Lower lobe of right lung (tissue), 2 donors: ENCODE measurements at places on chromosomes 1 and 21.

DNA sequence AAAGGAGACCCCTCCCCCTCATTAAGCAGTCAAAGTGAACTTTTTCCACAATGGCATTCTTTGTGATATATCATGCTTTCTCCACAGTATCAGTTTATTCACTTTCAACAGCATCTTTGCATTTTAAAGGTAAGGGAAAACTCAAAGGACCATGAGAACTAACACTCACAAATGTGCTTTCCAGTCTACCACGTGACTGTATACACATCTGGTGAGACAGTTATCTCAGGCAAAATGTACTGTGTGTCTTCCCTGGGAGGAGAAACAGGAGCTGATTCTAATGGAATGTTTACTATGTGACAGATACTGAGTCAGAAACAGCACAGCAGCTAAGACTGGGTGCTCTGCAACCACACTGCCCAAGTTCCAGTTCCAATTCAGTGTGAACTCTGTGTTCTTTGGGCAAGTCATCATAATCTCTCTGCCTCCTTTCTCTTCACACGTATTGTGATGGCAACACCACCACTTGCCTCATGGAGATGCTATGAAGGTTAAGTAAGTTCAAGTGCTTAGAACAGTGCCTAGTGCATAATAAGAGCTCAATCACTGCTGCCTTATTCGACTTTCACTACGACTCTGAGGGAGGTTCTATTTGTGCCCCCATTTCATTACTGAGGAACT is 79.0 kb downstream of the SLC45A1 start:
- no peak for DNase-seq

DNA sequence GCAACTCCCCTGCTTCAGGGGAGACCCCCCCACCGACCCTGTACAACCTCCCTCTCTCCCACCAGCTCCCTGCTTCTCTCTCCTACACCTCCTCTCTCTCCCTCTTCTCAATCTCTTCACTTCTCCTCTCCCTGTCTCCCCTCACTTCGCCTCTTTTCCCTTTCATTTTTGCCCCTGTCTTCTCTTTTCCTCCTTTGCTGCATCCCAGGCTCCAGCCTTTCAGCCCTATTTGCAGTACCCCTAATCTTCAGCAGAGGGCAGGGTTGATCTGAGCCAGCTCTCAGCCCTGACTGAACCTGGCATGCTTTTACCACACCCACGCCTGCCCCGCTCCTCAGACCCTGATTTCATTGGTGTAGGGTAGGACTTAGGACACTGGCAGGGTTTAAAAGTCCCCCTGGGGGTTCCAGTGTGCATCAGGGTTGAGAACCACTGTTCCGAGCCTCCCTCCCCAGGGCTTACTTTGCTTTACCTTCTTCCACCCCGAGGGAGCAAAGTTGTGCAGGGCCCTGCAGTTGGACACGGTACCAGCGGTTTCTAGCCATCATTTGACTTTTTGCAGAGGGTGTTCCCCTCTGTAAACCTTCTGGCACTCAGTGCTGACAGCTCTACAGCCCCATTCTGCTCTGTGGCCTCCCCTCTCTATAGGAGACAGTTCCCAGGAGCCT is 67.3 kb upstream of the CNTN2 start:
- no peak for DNase-seq

- no peak for DNase-seq
Observed at GRCh38 chr1:74689621-74690363, 16.2 kb upstream of the ERICH3 start.

DNA sequence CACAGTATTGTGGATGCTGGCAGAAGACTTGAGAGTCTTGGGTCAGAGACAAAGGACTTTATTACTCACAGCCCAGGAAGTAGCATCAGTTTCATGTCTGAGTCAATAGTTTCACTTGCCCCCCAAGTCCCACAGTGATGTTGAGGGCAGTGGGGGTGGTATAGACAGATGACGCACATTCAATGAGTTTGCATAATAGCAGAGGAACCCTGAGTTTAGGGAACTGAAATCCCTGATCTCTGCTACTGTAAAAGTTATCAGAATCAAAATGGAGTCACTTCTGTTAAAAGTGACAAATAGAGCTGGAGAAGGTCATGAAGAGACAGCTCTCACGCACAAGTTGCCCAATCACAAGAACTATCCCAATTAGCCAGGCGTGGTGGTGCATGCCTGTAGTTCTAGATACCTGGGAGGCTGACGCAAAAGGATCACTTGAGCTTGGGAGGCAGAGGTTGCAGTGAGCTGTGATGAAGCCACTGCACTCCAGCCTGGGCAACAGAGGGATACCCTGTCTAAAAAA is 11.5 kb upstream of the HCRTR1 start:
- DNase-seq, result no peak

DNA sequence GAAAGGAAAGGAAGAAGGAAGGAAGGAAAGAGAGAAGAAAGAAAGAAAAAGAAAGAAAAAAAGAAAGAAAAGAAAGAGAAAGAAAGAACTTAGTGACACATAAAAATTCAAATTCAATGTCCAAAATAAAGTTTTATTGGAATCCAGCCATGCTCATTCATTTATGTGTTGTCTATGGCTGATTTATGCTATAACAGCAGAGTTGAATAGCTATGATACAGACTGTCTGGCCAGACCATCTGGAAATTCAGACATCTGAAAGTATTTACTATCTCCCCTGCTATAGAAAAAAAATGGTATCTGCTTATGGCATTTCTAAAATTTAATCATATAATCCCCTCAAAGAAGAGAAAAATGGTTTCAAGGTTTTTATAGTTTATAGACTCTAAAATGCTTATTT is 79.4 kb upstream of the RRP15 start:
- no peak for DNase-seq

GRCh38 chr21:43338951-43339350 is 88.0 kb downstream of the SIK1 start:
- no peak for DNase-seq

DNA sequence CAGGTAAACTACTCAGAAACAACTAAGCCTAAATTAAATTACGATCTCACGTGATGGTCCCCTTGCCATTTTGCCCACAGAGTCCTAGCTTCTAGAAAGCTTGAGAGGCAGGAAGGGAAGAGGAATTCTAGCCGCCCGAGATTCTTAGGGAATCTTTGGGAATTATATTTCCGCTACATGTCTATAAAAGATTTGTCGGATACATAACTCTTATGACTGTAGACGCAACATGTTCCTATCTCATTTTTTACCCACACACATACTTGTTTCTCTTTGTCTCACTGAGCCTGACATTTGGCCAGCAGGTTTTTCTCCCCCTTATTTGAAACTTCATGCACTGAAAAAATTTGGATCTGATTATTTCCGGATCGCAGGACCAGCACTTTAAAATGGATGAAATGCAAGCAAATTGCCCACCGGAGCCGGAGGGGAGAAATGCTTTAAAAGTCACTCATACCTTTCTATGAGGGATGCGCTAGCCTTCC is 5.5 kb downstream of the GLIS1 start:
- DNase-seq, result no peak

- DNase-seq, result no peak
Observed at GRCh38 chr1:162475539-162476185, 22.0 kb upstream of the UHMK1 start.

DNA sequence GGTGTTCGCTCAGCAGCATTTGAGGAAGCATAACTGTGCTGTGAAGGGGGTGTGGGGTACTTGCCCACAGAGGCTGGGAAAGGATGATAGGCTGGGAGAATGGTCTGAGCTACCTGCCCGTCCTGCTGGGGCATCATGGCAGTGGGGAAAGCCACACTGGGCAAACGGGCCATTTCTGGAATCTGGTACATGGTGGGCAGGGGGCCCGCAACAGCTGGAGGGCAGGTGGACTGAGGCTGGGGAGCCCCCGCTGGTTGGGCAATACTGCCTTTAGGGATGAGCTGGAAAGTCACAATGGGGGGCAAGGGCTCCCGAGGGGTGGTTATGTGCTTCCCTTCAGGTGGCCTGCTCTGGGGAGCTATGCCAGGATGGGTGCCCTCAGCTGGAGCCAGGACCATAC is 19.2 kb upstream of the ADAM30 start:
- DNase-seq, result no peak

DNA sequence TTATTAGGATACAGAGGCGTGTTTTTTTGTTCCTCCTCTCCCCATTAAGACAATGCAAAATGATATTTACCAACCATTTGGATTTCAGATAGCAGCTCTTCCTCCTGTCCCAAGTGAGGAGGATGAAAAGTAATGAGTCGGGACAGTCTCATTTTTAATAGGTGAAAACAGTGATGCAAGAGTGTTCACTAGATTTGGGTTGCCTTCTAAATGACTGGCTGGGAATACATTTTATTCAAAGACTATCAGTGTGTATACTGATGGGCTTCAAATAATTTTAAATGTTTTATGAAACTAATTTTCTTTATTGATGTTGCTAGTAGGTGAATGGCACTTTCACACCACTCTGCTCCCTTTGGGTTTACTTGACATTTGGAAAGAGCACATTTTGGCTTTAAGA is 2.1 kb downstream of the RCOR3 start:
- DNase-seq, result no peak

DNA sequence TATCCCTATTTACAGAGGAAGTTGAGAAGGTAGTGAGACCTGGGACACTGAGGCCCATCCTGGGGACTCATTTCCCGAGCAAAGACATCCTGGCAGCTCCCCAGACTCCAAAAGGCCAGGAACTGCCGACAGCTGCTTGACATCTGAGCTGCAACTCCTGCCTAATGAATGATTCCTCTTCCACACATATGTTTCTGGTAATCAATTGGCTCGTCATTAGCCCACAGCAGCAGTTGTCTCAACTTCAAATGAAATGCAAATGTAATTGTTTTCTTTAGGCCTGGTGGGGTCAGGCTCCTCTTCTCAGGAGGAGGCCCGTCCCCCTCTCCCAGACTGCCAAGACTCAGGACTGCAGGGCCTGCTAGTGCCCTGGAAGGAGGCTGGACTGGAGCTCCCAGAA is 61.8 kb upstream of the DISP3 start:
- no peak for DNase-seq

- no peak for DNase-seq
Observed at GRCh38 chr1:94688646-94689045, 131.5 kb upstream of the SLC44A3 start.

DNA sequence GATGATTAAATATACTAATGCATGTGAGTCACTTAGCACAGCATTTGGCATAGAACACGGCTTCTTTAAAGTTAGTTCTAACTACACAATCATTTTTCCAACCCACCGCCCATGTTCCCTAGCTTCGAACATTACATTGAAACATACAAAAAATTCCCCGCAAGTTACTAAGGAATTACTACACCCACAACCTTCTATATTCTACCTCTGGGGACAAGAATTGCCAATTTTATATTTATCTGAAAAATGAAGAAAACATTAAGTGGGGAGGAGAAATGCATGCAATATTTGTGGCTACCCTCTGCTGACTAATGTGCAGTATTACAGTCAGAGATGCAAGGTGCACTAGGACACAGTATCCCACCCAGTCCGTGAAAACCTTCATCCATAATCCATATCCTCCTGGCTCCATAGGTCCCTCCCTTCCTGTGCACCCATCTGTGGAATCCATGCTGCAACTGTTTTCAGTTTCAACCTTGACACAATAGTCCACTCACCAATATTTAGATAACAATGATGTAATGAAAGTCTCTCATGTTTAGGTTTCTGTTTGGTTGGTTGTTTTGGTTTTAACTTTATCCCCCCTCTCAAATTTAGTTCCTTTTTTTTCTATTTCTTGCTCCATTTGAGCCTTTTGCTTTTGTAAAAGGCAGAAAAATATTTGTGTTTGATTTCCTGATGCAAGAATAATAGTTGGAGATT is 31.6 kb downstream of the RGS5 start:
- no peak for DNase-seq

- no peak for DNase-seq
Observed at GRCh38 chr1:63662056-63662836, 69.0 kb downstream of the PGM1 start.

DNA sequence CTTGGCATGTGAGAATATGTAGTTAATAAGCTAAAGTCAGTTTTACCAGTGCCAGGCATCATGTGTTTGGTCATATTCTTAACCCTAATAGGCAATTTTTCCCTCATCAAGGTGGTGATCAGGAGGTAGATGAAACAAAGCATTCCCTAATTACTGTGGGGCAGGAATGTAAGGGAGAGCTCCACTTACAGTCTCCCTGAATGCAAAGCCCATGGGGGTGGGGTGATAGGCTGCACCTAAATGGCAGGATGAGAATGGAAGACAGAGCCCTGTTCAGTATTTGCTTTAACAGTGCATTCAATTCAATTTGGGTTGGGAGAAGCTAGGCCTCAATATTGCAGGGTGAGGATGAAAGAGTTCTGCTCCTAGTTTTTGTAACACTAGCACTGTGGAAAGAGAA is 23.4 kb downstream of the ZNF678 start:
- no peak for DNase-seq

GRCh38 chr1:84078108-84078841 is 65.8 kb upstream of the PRKACB start:
- DNase-seq, result no peak

- DNase-seq, result peak; percentile 85
Observed at GRCh38 chr1:11645670-11646265, 8.5 kb downstream of the FBXO2 start.

GRCh38 chr1:212980123-212980785 is 29.9 kb downstream of the VASH2 start:
- no peak for DNase-seq

- peak; percentile 22 for DNase-seq
Observed at GRCh38 chr21:42637267-42638041, 16.0 kb upstream of the PDE9A start.

- DNase-seq, result no peak
Observed at GRCh38 chr1:119966681-119967080, 70.4 kb upstream of the ADAM30 start.

DNA sequence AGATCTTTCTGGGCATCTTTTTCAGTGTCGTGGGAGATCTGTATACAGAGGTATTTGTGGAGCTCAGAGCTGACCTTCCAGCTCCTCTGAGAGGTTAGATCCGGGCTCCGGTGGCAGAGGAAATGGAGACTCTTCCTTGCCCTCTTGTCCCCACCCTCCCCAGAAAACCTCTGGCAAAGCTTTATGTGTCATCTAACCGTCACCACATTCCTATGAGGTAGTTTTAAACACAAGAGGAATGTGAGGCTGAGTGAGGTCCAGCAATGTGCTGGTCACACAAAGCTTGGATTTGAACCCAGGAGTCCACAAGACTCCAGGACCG is 1.2 kb downstream of the CD160 start:
- no peak for DNase-seq

DNA sequence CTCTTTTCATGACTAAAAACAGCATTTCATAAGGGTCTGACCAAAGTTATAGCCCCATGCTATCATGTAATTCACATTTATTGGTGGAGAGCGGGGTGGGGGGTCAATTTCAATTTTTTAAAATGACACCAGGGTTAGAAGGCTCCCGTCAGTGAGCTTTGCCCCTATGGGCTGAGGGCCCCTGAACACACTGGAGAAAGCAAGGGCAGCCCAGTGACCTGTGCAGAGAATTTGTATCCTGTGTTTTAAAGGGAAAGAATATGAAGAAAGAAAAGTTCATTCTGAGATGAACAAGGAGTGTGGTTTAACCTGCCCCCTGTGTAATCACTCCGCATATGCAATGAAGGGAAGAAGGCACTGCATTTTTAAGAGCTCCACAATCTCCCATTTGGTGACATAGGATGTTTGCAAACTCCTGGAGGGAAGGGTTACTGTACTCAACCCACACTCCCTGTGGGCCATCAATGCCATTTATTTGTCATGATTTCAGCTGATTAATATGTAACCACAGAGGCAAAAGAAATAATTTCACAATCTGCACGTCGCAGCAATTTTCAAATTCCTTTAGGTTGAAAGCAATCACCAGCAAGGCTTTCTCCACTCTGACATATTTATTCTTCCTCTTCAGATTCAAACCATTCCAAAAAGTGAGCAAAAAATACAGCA is 95.6 kb downstream of the ZNF281 start:
- no peak for DNase-seq

GRCh38 chr1:89990976-89991831 is 3.7 kb upstream of the ZNF326 start:
- DNase-seq, result no peak

- DNase-seq, result no peak
Observed at GRCh38 chr1:37068260-37068659, 33.9 kb upstream of the GRIK3 start.
